ENCODE measurements at places on chromosomes 2 and 18.

GRCh38 chr18:65934874-65935273 lies 184.1 kb downstream of the CDH7 start:
- no peak for DNase-seq

DNA sequence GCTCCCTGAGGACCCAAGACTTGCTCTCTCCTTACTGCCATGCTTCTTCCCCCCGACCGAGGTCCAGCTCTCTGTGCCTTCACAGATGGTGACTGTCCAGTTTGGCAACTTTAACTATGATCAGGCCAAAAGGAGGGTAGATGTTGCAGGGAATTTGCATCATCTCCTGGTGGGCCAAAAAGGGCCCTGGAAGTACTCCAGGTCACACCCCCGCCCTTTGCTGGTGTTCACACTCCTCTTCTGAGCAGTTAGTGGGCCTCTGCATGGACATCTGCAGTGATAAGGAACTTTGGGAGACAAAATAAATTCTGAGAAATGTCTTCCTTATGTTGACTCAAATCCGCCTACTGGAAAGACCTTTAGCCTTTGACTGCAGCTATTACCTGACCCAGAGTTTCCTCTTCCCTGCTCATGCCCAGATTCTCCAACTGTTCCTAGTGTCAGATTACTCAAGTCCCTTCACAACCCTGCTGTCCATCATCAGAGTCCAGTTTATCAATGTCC lies 234.4 kb downstream of the LOXHD1 start:
- no peak for DNase-seq

GRCh38 chr18:76995896-76996295 lies 136.7 kb downstream of the MBP start:
- DNase-seq: no peak

DNA sequence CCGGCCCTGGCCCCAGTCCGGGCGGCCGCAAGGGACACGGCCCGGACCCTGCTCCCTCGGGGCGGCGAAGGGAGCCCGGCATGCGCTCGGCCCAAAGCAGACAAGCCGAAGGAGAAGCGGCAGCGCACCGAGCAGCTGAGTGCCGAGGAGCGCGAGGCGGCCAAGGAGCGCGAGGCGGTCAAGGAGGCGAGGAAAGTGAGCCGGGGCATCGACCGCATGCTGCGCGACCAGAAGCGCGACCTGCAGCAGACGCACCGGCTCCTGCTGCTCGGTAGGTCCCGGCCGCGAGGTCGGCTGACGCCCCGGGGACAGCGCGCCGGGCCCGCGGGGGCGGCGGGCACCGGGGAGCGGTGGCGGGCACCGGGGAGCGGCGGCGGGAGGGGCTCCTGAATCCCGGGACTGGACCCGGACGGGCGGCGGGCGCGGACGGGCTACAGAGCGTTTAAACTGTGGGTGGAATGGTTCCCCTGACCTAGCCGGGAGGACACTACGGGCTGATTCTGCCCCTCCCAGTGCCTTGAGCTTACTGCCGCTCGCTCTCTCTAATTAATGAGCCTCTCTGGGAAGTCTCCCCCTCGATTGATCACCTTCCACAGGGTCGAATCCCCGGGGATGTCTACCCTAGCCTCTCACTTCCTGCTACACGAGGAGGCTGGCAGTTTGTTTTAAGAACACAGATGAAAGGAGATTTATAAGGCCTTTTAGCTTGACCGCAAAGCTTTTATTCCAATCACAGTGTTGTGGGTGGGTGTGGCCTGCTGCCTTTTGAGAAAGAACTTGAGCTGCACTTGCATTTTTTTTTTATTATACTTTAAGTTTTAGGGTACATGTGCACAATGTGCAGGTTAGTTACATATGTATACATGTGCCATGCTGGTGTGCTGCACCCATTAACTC lies 853 bp downstream of the GNAL start:
- no peak for DNase-seq

GRCh38 chr18:49061991-49062831 lies 111.4 kb upstream of the SMAD7 start:
- no peak for DNase-seq
